Activated CD4-positive, alpha-beta T cell treated with anti-CD3 and anti-CD28 coated beads for 4 hours (primary cell): ENCODE measurements at places on chromosomes 2 and 18.

DNA sequence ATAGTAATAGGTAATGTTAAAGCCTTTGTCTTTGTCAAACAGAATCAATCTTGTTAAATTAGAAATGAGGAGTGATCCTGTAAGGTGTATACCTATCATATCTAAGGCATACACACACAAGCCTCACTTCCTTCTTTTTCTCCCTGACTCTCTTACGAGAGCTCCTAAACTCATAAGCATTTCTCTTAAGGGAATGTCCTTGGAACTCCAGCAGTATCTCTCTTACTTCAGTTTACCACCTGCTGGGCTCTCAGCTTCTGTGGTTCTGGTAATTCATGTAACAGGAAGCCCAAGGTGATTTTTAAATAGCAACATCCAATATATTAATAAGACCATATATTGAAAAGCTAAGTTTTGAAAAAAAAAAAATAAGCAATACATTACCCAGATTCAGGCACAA is 85.9 kb downstream of the UBE2E3 start:
- DNase-seq, result no peak

DNA sequence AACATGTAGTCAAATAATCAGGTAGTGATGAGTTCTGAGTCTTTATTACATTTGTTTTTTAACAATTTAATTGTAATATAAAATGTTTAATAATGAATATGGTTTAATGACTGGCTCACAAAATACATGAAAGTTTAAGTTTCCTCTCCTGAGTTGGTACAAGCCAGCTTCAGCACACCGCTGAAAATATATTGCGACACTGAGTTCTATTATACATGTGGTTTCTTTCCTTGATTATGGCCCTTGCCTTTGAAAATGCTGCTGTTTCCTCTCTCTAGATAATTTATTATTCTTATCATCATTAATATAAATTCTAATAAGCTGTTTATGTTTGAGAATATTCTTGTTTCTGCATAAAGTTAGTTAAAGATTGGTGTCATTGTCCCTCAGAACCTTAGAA is 249.3 kb downstream of the PARD3B start:
- DNase-seq, result no peak

DNA sequence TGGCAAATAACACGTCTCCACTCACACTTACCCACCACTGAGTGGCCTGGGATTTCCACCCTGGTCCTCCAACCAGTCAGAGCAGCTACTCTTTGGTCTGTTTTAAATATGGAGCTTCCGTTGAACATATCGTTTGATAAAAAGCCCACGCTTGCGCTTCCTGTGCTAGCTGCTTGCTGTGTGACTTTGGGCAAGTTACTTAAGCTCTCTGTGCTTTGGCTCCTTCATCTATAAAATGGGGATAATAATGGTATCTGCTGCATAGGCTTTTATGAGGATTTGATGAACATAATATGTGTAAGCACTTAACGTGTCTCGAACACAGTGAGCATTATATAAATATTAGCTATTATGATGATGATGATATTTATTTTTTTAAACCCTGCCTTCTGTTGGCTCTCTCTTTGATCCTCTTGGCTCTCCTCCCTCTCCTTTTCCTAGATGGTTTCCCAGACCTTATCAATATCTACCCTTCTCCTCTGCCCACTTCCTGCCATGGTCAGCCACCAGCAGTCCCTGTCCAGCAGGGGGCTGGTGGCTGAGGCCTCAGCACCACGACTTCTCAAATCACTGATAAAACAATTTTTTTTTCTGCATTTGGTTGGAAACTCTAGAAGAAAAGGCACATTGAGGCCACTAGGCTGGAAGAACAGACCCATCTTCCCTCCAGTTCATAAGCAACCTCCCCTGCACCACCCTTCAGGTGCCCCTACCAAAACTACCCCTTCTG is 191.9 kb downstream of the LOXHD1 start:
- no peak for DNase-seq

DNA sequence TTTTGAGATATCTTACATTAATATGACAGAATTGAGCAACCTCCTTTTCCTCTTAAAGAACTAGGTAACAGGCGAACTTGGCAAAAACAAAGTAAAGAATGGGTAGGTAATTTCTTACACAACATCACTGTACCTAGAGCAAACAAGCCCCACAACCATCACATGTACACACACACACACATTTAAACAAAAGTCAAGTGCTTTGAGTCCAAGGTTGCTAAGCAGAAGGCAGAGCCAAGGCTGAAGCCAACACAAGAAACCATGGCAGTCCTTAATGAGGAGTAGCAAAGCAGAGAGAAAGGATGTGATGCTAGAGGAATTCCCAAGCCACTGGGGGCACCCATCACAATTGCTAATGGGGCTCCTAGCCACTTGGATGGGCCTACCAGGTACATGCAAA is 164.1 kb downstream of the PAX3 start:
- no peak for DNase-seq

GRCh38 chr18:21739604-21740537 is 721 bp upstream of the MIB1 start:
- DNase-seq, result no peak

- DNase-seq, result no peak
Measured at GRCh38 chr2:174704642-174705041, 59.6 kb downstream of the CHRNA1 start.

GRCh38 chr2:118310681-118311429 is 222.6 kb downstream of the INSIG2 start:
- DNase-seq, result no peak

DNA sequence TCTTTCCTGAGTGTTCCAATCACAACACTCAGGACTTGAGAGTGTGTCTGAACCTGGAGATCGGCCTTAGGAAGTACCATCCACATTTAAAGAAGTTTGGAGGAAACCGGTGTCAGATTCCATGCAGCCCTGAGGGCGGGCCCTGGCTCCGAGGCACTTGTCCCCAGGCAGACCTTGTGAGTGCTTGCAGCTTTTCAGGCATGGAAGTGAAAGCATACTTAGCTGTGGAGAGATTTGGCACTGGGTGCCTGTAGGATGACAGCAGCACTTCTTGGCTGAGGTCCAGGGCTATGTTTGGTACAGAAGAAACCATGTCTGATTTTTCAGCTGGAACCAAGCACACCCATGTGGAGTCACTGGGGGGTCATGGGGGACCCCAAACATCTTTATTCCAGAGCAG is 230.8 kb downstream of the SEPTIN10 start:
- no peak for DNase-seq

- no peak for DNase-seq
Measured at GRCh38 chr18:70154591-70155194, 50.8 kb downstream of the RTTN start.

- DNase-seq, result no peak
Measured at GRCh38 chr2:23432531-23432930, 47.6 kb downstream of the KLHL29 start.

GRCh38 chr18:5513947-5514346 is 29.9 kb downstream of the EPB41L3 start:
- no peak for DNase-seq

DNA sequence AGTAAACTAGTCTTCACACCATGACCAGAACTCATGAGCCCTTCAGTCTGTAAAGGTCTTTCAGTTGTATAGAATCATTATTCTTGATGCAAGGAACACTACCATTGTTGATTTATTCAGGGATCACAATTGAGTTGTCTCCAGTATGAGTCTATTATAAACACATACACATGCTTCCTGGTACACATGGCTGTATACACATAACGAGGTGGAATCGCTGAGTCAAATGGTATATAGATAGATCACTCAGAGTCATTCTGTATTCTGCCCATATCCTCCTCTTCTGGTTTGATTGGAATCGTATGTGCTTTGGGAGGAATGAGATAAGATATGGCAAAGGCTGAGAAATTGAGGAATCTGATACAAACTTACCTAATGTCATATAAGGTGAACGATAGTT is 216.0 kb downstream of the UBE2E3 start:
- DNase-seq, result no peak

DNA sequence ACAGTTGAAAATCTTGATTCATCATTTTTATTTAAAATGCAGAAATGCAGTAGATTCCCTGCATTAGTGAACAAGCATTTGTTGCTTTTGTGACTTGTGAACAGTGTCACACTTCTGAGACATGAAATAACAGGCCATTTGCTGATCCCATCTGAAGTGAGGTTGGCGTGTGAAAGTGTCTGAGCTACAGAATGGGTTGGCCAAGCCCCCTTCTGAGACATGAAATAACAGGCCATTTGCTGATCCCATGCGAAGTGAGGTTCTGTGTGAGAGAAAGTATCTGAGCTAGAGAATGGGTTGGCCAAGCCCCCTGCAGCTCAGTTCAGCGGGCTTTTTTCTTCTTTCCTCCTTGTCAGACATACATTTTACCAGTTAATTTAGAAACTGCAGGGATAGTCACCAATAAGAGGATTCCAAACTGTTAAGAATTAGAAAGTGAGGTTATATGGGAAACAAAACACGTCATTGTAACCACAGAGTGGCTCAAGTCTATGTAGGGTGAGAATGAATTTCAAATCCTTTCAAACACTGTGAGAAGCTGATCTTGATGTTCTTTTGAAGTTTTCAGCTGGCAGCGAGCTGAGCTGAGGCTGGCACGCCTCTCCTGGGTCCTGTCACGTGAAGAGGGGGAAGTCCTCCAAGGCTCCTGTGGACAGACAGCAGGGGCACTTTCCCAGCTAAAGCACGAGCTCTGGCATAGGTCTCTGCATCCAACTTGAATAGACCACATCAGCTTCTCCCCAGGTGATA is 339.2 kb upstream of the SALL3 start:
- DNase-seq, result no peak

DNA sequence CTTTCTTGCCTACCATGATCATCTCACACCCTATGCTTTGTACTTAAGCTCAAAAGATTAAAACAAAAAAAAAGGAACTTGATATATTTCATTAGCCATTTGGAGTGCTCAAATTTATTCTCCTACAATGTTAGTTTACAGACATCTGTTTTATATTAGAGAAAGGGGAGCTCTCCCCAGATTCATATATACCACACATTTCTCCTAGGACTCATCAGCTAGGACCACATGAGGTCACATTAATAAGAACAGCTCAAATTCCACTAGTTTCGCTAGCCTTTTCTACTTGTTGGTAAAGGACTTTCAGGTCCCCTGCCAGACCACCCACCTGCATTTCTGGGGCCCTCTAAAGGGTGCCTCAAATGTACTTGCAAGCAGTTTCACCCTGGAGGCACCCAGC is 151.2 kb upstream of the MMADHC start:
- DNase-seq, result no peak

GRCh38 chr2:70132244-70133126 is 45.2 kb downstream of the PCBP1 start:
- no peak for DNase-seq

GRCh38 chr2:108034843-108035242 is 48.5 kb downstream of the SLC5A7 start:
- DNase-seq, result no peak

GRCh38 chr2:68831686-68832232 is 39.4 kb downstream of the BMP10 start:
- no peak for DNase-seq

- no peak for DNase-seq
Measured at GRCh38 chr2:46690825-46691224, 211.5 kb downstream of the TMEM247 start.
